Esophagus mucosa (tissue), 1 donor: ENCODE measurements at places on chromosomes 6 and 20.
A peak's percentile ranks its signal among the peaks of the same experiment; 100 is the strongest.

DNA sequence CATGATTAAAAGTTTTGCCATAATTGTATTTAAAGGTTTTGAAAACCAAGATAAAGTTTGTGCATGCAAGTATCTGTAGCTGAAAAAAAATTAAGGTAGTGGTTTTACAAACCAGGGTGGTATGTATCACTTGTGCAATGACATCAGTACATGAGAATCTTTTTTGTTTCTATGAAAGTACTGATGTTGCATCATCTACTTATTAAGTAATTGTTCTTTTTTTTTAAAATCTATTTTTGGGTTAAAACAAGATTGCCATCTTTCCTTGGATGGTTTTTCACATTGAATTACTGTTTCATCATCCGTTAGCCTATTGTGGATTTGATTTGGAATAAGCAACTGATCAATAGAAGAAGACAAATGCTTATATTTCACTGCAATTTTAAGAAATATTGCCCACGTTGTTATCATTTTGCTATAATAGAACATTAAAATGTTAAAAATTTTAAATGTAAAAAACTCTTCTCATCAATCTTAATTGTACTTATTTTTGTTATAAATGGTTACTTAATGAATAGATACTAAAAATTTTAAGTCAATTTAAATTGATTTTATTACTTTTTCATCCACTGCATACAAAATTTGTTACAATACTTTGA is 39.8 kb upstream of the TAGAP start:
- no peak for ATAC-seq

- no peak for ATAC-seq
Observed at GRCh38 chr20:919491-919916, 3.4 kb upstream of the ANGPT4 start.

- no peak for ATAC-seq
Observed at GRCh38 chr6:62265906-62266525, 20.0 kb downstream of the KHDRBS2 start.

DNA sequence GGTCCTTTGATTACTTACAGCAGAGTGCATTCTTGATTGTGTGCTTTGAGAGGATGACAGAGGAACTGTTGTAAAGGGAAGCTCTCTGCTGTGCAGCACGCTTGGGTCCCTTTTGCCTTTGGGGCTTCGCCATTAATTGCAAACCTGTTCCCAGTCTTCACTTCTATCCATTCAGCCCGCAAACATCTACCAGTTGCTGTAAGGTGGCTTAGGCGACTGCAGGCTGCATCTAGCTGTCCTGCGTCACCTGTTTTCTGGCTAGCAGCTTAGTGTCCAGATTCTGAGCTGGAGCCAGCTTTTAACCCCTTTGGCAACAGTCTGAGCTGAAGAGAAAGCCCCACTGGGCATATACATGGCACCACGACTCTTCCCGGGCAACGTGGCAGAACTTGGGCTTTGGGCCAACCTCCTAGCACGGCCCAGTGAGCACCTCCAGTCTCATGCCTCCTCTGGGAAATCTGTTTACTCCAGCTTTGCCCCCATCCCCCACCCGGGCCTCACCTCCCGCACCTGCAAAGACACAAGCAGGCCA is 2.5 kb upstream of the FASTKD5 start:
- ATAC-seq: no peak

DNA sequence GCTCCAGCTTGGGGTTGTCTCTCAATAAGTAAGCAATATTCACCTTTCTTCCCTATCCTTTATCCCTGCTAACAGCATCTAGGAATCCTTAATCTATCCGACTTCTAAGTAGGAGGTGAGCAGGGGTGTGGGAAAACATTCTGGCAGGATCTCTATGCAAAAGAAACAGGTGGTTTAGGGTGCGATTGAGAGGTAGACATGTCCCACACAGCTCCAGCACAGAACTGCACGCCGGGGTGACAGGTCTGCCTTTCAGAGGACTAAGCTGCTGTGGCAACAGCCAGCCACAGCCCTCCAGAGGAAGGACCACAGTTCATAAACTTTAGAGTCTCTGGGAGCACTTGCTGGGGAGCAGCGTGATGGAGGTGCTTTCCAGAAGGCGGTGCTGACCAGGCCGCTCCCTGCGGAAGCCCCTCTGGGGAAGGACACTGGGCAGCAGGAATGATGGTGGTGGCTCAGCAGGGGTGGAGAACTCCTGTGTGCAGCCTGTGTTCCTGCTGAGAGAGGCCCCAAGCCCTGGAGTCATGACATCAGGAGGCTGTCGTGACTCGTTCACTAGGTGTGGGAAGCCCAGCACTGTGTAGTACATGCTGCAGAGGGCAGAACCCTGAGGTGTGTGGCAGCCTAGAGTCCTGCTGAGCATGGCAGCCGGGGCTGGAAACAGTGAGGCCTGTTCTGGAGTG is 509.6 kb downstream of the PRKN start:
- ATAC-seq: no peak

DNA sequence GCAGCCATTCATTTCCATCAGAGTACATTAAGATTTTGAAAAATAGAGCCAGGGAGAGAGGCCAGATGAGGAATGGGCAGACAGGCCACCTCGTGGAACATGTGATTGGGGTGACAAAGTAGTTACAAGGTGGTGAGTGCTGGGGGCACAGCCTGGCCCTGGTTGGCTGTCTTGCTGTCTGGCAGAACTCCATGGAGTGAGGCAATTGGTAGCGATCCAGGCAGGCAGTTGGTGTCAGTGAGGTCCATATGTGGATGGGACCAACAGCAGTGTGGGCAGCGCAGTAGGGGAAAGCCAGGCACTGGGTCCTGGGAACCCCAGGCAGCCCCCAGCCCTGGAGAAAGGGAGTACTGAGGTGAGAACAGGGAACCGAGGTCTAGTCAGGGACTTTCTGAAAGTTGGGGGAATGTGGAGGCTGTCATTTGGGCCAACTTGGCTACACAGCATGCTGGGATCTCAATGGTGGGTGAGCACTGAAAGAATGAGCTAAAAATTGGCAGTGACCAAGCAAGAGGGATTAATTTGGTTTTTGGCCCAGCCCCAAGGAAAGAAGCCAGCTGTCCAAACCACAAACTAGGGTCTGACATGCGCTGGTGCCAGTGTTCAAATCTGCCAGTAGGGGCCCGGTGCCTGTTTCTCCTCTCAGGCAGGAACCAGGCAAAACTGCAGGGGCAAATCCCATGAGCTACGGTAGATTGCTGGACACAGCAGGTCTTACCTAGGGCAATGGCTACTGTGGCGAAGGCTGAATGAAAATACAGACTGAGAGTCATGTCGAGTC is 61.4 kb upstream of the E2F3 start:
- no peak for ATAC-seq

DNA sequence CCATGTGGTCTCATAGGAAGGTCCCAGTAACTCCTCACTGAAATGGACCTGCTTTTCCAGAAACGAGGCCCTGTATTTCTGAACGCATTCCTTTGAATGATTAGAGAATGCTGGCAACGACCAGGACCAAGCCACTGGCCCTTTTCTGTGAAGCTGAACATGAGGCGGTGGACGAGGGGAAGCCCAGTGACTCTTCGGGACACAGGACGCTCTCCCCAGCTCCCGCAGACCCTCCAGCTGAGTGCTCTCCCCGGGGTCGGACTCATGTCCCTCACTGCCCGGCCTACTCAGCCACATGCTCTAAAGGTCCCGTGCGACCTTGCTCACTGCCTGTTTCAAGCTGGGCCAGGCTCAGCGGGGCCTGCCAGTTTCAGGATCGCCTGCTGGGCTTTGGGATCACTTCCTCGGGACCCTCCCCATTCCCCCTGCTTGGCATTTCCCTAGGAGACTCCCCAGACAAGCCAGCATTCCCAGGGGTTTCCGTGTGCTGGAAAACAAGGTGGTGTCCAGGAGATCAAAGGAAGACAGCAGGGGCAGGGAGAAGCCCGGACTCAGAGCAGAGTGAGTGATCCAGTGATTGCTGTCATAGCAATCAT is 2.6 kb upstream of the CST9 start:
- ATAC-seq: no peak

DNA sequence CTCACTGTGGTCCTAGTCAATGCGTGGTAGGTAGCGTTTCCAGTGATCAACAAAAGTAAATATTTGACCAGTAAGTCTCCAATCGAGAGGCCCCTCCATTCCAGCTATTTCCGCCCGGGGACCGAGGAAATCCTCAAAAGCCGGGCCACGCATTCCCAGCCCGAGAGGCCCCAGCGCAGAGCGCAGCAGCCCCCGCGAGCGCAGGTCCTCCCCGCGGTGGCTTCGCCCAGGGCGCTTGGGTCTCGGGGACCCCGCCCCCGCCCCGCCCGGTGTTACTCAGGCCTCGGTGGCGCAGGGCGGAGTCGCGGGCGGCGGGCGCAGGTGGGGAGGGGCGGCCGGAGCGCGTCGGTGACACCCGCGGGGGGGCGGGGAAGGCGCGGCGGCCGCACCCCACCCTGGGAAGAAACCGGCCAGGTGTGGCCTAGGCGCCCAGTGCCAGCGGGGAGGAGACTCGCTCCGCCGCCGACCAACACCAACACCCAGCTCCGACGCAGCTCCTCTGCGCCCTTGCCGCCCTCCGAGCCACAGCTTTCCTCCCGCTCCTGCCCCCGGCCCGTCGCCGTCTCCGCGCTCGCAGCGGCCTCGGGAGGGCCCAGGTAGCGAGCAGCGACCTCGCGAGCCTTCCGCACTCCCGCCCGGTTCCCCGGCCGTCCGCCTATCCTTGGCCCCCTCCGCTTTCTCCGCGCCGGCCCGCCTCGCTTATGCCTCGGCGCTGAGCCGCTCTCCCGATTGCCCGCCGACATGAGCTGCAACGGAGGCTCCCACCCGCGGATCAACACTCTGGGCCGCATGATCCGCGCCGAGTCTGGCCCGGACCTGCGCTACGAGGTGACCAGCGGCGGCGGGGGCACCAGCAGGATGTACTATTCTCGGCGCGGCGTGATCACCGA is at the start of gene DSP:
TSS of gene DSP (plus strand) at position 497 of the 890 bp plus-strand sequence. CDS start at position 742, 245 bp downstream.
- ATAC-seq: peak; percentile 86

- ATAC-seq: no peak
Observed at GRCh38 chr6:29710281-29710941, 12.8 kb upstream of the HLA-F start.

DNA sequence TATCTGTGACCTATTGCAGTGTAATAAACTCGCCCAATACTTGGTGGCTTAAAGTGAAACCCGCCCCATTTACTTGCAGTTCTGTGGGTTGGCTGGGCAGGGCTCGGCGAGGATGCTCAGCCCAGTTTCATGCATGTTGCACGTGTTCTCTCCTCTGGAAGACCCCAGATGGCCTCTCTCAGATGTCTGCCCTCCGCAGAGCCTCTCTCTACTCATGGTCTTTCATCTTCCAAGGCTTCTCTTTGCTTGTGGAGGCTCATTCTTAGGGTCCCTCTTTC is 251.4 kb downstream of the SOD2 start:
- ATAC-seq: no peak

DNA sequence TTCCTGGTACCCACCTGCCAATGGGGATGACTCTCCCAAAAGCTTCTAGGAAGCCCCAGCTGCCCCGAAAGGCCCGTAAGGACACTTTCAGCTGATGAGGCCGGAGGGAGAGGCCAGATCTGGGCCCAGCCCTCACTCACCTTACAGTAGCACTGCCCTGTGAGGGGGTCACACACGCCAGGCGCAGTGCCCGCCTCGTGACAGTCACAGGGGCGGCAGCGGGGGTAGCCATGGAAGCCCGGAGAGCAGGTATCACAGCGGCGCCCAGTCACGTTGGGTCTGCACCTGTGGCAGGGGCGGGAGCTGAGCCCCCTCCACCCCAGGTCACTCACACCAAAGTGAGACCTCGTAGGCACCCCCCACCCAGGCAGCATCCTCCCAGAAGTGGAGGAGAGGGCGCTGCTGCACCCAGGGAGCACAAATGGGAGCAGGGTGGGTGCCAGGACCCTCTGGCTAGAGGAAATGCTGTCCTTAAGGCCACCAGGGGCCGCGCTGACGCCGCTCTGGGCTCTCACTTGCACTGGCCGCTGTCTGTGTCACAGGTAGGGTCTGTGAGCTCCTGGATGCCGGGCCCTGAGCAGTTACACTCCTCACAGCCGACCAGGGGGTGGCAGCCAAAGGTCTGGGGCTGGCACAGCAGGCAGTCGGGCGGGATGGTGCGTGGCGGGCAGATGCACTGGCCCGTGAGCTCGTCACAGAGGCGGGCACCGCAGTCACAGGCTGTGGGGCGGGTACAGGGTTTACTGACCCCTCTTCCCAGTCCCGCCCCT is 25.1 kb downstream of the ADRM1 start:
- no peak for ATAC-seq

DNA sequence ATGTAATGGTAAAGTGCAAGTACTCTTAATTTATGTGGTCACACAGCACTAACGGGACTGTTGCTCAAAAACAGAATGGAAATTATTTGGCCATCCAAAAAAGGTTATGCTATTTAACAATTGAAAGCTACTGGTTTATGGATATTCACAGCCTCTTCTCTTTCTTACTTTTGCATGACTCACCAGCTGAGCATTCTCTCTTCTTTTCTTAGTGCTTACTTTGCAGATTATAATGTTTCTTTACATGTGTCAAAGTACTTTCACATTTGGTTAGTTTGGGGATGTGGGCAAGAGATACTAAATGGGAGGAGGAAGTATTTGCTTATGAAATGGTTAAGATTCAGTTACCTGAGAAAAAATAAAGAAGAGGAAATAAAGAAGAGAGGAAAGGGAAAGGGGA is 610.5 kb downstream of the HTR1B start:
- ATAC-seq: no peak

GRCh38 chr6:157017861-157018260 is 240.7 kb downstream of the ARID1B start:
- ATAC-seq: no peak

- ATAC-seq: no peak
Observed at GRCh38 chr6:118780668-118781067, 113.3 kb upstream of the ASF1A start.

- peak; percentile 25 for ATAC-seq
Observed at GRCh38 chr6:31898383-31899011, 999 bp upstream of the EHMT2 start.

- peak; percentile 39 for ATAC-seq
Observed at GRCh38 chr20:38730167-38730988, 6.1 kb downstream of the SLC32A1 start.

GRCh38 chr6:38273325-38273724 is 366.4 kb downstream of the BTBD9 start:
- ATAC-seq: no peak

- ATAC-seq: no peak
Observed at GRCh38 chr6:5996714-5997419, 9.9 kb downstream of the NRN1 start.

GRCh38 chr6:79833264-79833963 is 113.9 kb downstream of the ELOVL4 start:
- ATAC-seq: no peak

- ATAC-seq: no peak
Observed at GRCh38 chr6:44858998-44859397, 469.1 kb upstream of the RUNX2 start.

- ATAC-seq: no peak
Observed at GRCh38 chr20:41200446-41201202, 63.3 kb downstream of the PLCG1 start.

DNA sequence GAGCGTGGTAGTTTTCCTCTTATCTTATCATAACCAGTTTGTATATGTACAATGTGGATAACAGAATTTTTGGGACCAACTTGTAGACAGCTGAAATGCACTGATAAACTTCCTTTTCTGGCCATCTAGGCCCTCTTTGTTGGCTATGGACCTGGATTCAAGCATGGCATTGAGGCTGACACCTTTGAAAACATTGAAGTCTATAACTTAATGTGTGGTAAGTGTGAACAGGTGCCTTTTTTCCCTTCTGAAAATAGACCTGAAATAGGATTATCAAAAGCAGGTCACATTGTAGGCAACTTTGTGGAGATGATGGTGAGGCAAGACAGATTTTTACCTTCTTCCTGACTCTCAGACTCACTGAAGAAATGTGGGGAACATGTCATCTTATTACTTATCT is 67.8 kb downstream of the ENPP1 start:
- no peak for ATAC-seq
